Occipital lobe (tissue), 3 donors: ENCODE measurements at places on chromosomes 11 and 22. TPM values are rescaled to one million over a fixed set of nuclear protein-coding genes. Genes with fewer than 3 reads are reported as not detected.

DNA sequence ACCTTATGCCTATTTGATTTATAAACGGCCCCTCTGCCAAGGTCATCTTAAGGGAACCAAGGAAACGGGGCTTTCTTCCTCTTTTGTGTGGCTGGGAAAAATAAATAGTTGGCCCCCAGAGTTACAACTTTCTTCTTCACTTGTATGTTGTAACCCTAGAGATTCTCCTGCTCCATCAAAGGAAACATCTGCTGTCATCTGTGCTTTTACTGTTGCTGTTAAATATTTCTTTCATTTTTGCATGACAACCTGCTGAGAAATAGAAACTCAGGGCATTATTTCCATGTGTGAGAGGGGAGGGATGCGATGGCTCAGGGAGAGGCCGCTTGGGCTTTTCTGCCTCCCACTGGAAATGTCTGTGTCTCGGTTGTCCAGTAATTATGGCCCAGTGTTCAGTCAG lies 21.8 kb upstream of the CDC42EP2 start:
- DNase-seq: no peak

- DNase-seq: no peak
Measured at GRCh38 chr11:67054836-67055523, 1.7 kb upstream of the RHOD start.

HSCB gene
- total RNA-seq: 5.0 TPM

DNA sequence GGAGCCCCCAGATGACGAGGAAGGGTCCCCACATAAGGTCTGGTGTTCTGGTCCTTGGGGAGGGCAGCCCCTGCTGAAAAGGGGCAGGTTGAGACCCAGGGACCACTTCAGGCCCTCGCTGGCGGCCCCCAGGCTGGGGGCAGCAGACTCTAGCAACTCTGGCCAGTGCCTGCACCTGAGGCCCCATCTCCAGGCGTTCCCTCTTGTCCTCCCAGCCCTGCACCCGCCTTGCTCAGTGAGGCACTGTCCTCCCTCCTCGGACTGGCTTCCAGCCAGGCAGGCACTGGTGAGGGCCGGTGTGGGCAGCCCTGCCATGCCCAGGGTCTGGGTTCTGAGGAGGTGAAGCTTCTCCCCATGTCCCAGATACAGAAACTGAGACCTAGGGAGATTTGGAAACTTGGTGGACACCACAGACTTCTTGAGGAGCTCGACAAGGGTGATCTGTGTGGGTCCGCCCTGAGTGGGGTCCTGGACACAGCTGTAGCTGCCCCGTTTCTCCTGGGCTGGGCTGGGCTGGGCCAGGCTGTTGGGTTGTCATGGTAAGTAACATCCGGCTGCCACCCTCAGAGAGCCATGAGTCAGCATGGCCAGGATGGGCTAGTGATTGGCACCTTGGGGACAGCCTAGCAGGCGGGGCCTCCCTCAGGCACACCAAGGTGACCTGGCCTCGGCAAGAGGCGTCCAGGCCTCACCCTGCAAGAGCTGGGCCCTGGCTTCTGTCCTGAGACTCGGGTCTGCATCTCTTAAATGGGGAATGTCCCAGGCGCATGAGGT lies 11.1 kb upstream of the PHLDA2 start:
- DNase-seq: no peak

DNA sequence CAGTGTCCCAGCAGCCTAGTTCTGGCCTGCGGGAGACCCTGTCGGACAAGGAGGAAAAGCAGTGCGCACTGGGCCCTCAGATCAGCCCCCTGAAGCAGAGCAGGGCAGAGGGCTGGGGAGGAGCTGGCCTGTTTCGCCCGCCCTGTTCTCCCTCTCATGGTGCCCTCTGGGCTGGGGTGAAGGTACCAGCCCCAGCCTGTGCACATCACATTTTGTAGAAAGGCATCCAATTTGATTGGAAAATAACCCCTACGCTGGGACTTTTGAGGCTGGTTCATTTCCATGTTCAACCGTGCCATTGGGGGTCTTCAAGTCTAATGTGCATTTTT lies 832 bp upstream of the NAP1L4 start:
- no peak for DNase-seq

- DNase-seq: no peak
Measured at GRCh38 chr11:64141081-64141783, 24.7 kb downstream of the MACROD1 start.

DNA sequence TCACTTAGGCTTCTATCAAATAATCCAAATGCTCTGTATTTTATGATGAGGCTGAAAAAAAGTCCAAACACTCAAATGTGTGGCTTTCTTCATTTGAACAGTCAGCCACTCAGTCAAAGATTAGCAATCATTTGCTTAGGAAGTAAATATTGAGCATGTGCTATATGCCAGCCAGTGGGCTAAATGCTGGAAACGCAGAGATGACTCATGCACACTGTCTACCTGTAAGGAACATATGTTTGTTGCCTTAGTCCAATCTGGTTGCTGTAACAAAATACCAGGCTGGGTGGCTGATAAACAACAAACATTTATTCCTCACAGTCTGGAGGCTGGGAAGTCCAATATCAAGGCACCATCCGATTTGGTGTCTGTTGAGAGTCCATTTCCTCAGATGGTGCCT lies 617.3 kb downstream of the NTM start:
- DNase-seq: no peak

- DNase-seq: peak; percentile 95
Measured at GRCh38 chr11:111911563-111912401, at the start of gene CRYAB. CRYAB (minus strand) TSS chr11:111911770; CDS start chr11:111911724, 46 bp downstream.

GRCh38 chr22:49598338-49598737 lies 229.3 kb downstream of the BRD1 start:
- DNase-seq: no peak

DNA sequence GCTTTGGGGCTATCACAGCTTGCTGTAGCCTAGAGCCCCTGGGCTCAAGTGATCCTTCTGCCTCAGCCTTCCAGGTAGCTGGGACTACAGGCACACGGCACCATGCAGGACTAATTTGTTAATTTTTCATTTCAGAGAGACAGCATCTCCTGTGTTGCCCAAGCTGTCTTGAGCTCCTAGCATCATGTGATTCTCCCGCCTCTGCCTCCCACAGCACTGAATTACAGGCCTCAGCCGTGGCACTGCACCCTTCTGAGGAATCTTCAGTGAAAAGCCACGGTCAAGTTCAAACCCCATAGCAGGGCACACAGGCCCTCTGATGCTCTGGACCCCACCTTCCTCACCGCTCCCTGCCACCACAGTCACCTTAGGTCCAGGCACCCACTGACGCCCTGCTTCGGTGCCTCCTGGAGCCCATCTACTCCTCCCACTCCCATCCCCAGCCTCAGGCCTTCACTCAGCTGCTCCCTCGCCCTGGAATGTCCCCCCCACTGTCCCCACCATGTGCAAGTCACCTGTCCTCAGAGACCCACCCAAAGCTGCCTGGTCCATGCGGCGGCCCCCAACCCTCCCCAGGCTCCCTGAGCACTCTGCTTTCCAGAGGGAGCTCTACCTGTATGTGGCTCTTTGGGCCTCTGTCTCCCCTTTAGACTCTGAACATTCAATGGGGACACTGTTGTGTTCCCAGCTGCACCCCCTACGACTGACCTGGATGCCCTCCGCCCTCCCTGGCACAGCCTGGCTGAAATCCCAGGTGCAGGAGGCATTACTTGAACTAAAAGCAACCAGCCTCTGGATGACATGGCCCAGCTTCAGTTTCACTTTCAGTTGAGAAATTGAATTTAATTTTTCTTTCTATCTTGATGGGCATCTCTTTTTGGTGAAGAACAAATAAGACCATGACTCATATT lies 1.6 kb downstream of the APOL2 start:
- DNase-seq: peak; percentile 41

NLRP10 gene
- not detected for total RNA-seq

- no peak for DNase-seq
Measured at GRCh38 chr11:79400206-79400605, 40.6 kb downstream of the TENM4 start.

GSTT2B gene
- 4.1 TPM for total RNA-seq

DNA sequence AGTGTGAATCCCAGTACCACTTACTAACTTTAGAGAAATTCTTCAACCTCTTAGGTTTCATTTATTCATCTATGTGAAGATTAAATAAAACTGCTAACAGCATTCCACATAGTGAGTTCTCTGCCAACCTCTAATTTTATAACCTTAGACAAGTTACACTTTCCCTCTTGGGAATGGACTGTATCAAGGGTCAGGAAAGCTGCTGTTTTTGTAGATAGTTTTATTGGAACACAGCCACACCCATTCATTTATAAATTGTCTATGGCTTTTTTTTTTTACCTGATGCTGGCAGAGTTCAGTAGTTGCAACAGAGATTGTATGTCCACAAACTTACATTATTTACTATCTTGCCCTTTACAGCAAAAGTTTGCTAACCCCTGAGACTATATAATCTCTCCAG lies 81.1 kb downstream of the PAK1 start:
- DNase-seq: no peak

DNA sequence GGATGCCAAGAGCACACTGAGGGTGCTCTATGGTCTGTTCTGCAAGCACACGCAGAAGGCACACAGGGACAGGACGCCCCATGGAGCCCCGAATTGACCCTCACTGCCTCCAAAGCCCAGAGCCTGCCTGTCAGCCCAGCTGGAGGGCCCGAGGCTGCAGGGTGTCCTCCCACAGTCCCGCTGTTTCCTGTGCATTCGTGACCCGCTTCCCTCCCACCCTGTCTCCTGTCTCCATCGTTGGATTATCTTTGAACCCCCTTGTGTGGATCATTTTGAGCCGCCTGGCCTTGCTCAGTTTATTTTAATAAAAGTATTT lies 25.6 kb downstream of the PARVG start:
- DNase-seq: no peak
